ENCODE measurements at places on chromosomes 4 and X.

- DNase-seq: no peak
These were observed 17.6 kb downstream of the CD99 start for GRCh38 chrX:2708592-2709188.

DNA sequence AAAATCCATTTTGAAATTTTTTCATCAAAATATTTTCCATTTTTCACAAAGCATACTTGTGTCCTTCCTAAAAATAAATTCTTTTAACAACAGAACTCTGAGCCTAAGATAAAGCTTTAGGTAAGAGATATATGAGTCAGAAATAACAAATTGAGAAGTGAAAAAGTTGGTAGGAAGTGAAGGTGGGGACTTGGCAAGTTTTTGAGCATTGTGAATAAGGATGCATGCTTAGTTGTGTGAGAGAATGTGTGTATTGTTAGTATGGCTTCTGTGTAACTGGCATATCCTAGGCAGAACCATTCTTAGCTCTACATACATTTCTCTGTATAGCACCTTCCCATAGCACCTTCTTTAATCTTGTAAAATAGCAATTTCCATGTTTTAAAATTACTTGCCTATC is 6.8 kb downstream of the ASB5 start:
- no peak for DNase-seq

DNA sequence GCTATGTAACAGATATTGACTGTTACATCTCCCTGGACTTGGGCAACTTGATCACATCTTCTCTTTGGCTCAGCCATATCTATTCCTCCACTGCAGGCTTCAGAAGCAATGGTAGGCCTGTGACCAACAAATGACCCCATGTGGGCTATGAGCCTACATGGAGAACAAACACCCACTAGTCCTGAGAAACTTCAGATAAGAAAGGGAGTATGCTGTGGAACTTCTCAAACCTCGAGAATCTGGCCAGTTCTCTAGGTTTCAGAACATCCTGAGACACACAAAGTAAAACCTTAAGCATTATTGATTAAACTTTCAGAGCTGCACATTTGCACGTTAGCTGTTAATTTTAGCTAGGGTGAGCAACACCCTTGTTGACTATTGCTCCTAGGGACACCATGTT is 16.3 kb downstream of the RBMX2 start:
- DNase-seq: no peak

GRCh38 chr4:112813790-112814189 is 176.8 kb downstream of the LARP7 start:
- DNase-seq: no peak

- DNase-seq: no peak
These were observed 8.9 kb upstream of the CDKL2 start for GRCh38 chr4:75639124-75639695.

DNA sequence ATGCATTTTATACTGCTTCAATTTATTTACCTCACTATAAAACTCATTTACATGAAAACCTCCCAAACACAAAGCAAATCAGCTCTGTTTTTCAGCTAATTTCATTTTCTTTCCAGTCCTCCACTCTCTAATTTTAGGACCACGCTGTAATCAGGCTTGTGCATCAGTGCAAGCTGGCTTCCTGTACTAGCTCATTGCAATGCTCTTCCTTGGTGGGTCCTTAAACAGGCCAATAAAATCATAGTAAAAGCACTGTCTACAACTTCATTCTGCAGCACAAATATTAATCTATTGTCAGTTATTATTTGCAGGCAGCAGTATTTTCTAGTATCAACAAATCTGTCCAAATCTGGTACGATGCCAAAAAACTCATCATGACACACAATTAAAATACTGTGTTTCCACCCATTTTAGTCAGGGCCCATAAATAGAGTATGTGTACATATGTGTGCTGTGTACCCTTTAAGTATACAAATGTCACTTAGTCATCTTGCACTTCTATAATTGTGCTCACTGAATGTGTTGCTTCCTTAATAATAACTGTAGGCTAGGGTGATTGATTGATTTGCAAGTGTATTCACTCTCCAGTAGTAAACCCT is 178.2 kb upstream of the HCCS start:
- no peak for DNase-seq

GRCh38 chrX:13652287-13652793 is 601 bp upstream of the TCEANC start:
- DNase-seq: no peak

GRCh38 chr4:13891544-13891939 is 264.0 kb upstream of the BOD1L1 start:
- DNase-seq: no peak

DNA sequence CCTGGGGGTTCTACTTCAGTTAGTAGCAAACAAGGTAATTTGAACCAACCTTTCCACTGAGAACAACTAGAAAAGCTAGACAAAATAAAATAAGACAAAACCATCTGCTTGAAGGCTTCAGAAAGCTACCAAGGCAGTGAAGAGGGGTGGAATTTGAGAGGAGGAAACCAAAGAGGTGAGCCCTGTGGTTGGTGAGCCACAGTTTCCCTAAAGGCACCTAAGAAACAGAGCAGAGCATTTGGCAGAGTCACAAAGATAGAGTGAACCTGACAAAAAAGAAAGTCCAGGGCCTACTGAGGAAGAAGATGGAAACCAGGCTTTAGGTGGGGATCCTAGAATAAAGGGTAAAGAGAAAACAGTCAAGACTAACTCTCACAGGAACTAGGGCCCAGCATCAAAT is 44.3 kb downstream of the CHST7 start:
- no peak for DNase-seq

Measured in GM12892 (cell line).